ENCODE measurements at places on chromosomes 5 and 9. TPM values are rescaled to one million over a fixed set of nuclear protein-coding genes. Genes with fewer than 3 reads are reported as not detected.

Gene SPATA31D4
- total RNA-seq, result not detected

Gene RORB
- total RNA-seq, result not detected

Gene TMEM8B
- 3.5 TPM for total RNA-seq

Gene GPBP1
- 38.8 TPM for total RNA-seq

Gene PCDHA9
- not detected for total RNA-seq

Gene FAM200C
- 2.2 TPM for total RNA-seq

Gene CTSV
- total RNA-seq, result 13.6 TPM

Gene ARHGEF37
- total RNA-seq, result 1.9 TPM

Gene CCDC183
- total RNA-seq, result 0.44 TPM

Gene UCK1
- total RNA-seq, result 23.3 TPM

Gene SPATA31A3
- not detected for total RNA-seq

Gene BHMT
- not detected for total RNA-seq

Data from A549 treated with Mapracorat at 1 μM for 4 hours (cell line).